Stimulated activated CD4-positive, alpha-beta T cell treated with anti-CD3 and anti-CD28 coated beads, Interleukin-1b, Interleukin-23, amount 100 ng/mL, for 1 hour (primary cell): ENCODE measurements at places on chromosomes 7 and 10.

- no peak for DNase-seq
Observed at GRCh38 chr7:101125989-101126650, 784 bp upstream of the SERPINE1 start.

- no peak for DNase-seq
Observed at GRCh38 chr10:68239596-68240150, 7.8 kb upstream of the ATOH7 start.

DNA sequence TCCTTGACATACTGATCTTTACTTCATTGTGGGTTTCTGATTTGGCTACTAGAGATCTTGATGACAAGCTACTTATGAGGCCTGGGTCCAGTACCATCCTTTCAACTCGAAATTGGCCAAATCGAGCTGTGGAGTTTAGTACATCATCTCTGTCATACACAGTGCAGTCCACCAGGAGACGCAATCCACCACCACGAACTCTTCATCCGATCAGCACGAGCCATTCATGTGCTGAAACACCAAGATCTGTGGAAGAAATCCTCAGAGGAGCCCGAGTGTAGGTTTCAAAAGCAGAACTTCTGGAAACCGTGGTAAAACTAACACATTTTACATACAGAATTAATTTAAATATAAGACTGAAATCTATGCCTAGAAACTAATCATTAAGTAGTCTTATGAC lies 14.2 kb downstream of the DNAJC9 start:
- no peak for DNase-seq

DNA sequence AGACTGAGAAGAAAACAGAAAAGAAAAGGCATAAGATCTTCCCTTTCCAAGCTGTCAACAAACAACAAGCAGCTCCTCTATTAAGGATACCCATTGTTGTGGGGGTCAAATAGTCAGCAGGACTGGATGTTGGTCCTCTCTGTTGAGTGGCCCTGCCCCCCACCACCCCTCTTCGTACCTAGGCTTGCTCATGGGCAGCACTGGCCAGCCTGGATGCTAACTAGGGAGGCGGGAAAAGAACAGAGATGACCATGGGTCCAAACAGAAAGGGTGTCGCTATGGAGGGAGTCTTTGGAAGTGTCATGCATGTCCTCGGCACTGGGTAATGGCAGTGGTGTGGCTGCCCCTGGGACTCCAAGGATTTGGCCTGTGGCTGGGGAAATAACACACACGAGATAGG lies 45.6 kb downstream of the SPDYE5 start:
- no peak for DNase-seq

- DNase-seq = no peak
Observed at GRCh38 chr7:45574669-45575500, 717 bp downstream of the ADCY1 start.

- DNase-seq = no peak
Observed at GRCh38 chr7:155804431-155804831, 7.8 kb downstream of the SHH start.

- no peak for DNase-seq
Observed at GRCh38 chr10:20454331-20454730, 442.8 kb downstream of the NEBL start.

- DNase-seq = no peak
Observed at GRCh38 chr7:79610748-79611304, 157.4 kb upstream of the MAGI2 start.

DNA sequence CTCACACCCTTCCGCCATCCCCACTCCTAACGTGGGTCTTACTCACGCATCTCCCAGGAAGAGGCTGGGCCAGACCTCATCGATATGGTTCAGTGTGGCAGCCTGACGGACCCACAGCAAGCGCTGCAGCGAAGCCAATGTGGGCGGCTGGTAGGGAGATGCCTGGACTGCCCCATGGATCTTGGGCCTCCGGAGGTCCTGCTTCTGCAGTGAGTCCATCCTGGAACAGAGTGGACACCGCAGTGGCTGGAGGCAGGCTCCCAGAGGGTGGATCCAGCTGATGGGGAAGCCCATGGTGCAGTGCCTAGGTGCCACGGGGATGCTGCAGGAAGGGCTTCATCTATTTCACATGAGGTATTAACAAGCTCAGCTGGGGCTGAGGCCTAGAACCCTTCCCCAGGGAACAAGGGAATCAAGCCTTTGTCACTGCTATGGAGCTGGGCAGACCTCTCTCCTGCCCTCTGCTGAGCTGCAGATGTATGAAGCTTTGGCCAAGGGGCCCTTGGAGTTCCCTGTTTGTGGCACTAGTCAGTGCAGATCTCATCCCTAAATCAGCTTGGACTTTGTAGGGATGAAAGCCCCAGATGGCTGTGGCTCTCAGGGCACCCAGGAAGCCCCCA lies 13.7 kb upstream of the SAMD8 start:
- no peak for DNase-seq

GRCh38 chr7:48522692-48523091 lies 351.4 kb downstream of the ABCA13 start:
- no peak for DNase-seq

- DNase-seq = no peak
Observed at GRCh38 chr10:25178411-25178810, 3.6 kb downstream of the GPR158 start.

DNA sequence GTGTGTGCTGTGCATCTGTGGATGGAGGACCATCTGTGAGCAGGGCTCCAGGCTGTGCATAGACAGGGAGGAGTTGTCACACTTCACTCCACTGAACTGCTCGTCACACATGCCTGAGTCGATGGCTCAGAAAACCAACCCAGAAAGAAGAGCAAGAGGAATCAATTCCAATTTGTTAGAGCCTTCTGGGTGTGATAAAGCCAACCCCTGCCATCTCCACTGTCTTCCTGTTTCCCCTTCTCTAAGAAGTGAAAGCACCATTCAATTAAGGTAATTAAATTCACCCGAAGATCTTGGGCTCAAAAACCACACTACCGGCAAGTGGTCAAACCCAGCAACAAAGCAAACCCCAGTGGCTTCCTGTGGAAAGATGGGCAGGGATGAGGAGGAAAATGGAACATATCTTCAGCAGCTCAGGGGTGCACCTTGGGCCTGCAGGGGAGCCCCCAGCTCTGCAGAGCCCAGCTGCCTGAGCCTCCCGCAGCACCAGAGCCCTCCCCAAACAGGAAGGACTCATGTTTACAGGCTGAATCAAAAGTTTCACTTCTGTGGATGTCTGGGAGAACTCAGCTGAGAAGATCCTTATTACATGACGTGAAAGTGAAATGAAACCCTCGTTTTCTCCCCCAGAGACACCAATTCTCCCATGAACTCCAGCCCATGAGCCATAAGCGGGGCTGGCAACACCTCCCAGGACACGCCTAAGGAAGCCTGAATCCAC lies 10.9 kb downstream of the C10orf71 start:
- DNase-seq = no peak

GRCh38 chr10:11011984-11012383 lies 5.7 kb upstream of the CELF2 start:
- no peak for DNase-seq

DNA sequence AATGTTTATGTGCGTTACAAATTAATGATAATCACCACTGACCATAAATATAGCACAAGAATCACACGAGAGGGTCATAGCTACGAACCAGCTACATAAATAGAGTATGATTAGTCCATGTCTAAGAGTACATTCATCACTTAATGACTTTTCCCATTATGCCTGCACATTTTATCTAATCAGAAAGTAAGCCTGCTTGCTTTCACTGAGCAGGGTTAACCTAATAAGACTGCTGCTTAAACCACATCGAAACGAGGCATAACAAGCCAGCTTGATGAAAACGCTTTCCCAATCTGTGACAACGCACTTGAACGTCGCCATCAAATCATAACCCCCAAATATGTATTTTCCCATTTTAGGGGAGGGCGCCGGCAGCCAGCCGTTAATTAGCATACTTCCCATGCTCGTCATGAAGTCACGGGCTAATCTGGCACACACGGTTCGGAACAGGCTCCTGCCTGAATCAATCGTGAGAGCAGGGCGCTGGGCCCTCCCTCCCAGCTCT lies 71.5 kb downstream of the EBF3 start:
- no peak for DNase-seq

DNA sequence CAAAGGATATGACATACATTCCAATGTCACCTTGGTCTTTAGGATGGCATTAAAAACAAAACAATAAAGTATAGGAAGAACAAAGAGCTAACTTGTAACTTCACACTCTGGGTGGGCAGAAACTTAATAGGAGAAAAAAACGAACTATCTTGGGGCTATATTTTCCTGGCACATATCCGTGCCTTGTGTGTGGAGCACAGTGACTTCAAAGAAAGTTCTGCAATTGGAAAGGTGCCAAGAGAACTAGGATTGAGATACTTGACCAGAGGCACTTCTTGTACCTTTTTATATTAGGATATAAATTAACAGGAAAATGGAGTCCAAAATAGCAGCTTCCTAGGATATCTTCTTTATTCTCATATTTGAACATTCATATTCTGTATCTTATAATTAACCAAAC lies 148.4 kb downstream of the SEMA3D start:
- DNase-seq = no peak

GRCh38 chr7:142345811-142346210 lies 88.0 kb upstream of the PRSS58 start:
- no peak for DNase-seq

DNA sequence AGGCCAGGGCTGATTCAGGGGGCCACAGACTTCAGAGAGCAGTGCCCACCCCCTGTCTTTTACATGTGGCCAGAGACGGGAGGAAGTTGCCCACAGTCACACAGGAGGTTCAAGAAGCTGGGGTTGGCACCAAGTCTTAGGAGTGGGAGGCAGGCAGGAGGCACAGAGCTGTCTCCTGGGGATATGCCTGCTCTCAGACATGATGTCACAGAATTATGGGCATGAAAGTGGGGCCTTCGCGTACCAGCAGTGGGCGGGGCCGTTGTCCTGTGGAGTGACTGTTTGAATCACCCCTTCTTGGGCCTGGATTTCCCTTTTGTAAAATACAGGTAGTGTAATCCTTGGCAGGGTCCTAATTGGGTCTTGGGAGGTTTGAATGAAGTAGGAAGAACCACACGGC lies 81.2 kb upstream of the PPIF start:
- no peak for DNase-seq

DNA sequence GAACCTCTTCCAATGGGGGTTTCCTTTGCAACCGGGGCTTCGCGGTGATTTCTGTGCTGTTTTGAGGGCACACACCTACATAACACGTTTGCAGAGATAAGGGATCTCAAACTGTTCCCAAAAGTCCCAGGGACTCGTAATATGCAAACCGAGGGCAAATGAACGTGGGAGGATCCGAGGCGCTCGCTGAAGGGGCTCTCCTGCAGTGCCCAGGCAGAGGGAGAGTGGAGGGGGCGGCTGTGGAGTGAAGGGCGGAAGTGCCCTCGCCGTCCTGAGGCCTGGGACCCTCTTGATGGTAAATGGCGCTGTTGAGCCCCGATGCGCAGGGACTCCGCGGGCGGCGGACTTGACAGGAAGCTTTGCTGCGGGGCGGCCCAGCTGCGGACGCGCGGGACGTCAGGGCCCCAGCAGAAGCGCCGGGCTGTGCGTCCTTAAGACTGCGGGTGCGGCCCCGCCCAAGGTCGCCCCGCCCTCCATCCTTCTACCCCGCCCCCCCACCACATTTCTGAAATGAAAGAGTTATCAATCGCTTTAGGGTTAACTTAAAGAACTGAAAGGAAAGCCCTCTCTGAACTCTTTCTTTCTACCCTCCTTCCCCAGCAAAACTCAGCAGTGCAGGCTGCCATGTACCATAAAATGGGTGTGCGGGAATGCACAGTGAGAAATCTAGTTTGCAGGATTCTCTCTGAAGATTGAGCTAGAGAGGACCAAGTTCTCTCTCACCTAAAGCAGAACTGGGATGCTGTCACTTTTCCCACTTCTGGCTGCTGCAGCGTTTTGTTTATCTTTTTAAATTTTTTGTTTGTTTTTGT lies 151.8 kb upstream of the YAE1 start:
- no peak for DNase-seq

GRCh38 chr10:7512487-7512886 lies 101.7 kb upstream of the SFMBT2 start:
- DNase-seq = no peak

- no peak for DNase-seq
Observed at GRCh38 chr7:38410056-38410455, 136.6 kb upstream of the TARP start.

GRCh38 chr10:125093199-125093973 lies 67.0 kb downstream of the CTBP2 start:
- no peak for DNase-seq

DNA sequence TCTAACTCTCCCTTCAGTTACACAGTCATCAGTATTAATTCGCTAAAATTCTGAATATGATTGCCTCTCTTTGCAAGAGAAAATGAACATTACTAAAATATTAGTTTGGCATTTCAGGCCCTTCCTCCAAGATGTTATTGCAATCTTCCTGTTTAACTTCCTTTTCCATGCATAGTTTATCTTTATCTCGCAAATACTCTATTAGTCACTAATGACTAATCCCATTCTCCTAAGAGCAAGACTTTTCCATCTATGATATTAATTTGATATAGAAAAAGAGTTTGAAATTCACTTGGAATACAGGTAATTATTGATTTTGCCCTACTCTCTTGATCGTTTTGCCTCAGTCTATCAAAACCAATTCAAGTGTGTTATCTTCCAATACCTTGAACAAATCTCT lies 41.8 kb upstream of the SEMA3A start:
- no peak for DNase-seq

GRCh38 chr7:42210333-42210732 lies 26.7 kb downstream of the GLI3 start:
- DNase-seq = no peak

DNA sequence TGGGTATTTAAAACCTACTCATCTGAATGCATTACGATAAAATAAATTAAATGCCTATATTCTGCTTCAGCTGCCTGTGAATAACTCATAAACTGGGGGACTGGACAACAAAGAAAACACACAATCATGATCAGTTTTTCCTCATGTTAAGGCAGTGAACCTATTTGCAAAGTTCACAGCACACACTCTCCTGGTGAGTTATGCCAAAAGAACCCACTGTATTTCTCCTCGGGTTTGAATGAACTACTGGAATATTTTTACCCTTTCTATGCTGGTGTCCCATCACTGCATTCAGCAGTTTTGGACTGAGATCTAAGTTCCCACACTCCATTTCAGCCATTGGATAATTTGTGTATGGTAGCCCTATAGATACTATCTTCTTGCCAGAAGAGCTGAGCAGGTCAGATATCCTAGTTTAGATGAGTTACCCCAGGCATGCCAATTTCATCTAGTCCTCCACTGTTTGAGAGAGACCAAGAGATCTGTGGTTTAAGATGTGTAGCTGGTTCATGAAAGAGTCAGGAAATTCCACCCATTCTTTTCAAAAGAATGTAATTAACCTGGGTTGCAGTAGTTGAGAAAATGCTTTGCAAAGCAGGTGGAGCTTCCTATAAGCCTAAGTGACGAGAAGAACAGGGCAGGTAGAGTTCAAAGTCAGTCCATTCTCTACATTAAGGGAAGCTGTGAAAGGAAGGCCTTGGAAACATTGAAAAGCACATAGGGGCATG lies 101.7 kb downstream of the PLXDC2 start:
- DNase-seq = no peak

DNA sequence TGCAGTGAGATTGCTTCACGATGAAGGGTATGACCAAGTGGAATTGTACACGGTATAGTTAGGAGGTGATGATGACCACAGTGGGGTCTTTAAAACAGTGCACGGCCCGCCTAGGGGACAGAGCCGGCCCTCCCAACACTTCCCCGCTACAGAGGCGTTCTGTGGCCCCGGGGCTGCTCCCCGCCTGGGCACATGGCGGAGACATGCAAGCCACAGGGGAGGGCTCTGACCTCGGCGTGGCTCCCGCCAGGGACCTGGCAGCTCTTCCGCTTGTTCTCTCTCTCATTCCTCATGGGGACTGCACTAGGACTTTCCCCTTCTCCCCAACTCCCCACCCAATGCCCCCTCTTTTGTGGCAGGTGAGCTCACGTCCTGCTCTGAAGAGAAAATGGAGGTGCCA lies 393.8 kb downstream of the DNAJB6 start:
- DNase-seq = no peak

GRCh38 chr7:2255145-2256139 lies 13.4 kb downstream of the NUDT1 start:
- DNase-seq = no peak
